ENCODE measurements at places on chromosomes 13 and 19.

- DNase-seq, result no peak
Measured at GRCh38 chr13:80787604-80788003, 446.7 kb upstream of the SPRY2 start.

- peak; percentile 84 for DNase-seq
Measured at GRCh38 chr19:40690693-40691420, 406 bp upstream of the NUMBL start.

- DNase-seq, result no peak
Measured at GRCh38 chr19:3055741-3056416, 6.4 kb downstream of the TLE5 start.

DNA sequence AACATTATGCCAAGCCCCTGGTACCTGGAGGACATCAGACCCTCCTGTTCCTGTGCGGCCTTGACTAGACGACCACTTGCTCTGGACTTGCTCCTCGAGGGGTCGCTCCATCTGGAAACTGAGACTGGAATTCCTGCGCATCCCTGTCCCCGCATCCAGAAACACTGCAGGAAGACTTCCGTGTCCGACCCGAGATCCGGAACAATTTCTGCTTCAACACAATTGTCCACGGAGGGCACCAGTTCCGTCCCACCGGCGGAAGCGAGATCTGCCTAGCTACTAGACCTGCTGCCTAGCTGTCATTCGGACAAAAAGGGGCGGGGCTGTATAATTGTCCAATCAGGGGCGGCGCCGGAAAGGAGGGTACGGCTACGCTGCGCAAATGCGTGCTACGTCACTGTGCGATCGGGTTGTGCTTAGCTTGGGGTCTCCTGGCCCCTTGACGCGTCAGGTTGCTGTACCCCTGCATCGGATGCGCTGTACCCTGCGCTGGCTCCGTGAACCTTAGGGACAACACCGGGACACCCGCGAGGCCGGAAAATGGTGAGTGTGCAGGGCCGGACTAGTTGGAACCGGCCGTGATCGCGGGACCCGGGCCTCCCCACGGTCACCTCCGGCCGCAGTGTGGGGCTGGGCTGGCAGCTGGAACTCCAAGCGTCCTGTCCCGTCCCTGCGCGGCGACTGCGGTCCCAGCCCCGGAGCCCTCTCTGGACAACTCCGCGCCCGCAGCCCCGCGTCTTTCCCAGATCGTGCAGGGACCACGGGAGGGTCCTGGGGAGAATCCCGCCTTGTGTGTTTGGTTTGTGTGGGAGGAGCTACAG is at the start of the genes ZNF490 and ZNF791:
Gene ZNF490, minus strand, starts transcription at position 274 of the 821 bp plus-strand sequence. Its CDS starts 133 bp downstream, at position 141.
Gene ZNF791, plus strand, starts transcription at position 381 of the 821 bp plus-strand sequence. Its CDS starts 160 bp downstream, at position 541.
- DNase-seq, result peak; percentile 97

DNA sequence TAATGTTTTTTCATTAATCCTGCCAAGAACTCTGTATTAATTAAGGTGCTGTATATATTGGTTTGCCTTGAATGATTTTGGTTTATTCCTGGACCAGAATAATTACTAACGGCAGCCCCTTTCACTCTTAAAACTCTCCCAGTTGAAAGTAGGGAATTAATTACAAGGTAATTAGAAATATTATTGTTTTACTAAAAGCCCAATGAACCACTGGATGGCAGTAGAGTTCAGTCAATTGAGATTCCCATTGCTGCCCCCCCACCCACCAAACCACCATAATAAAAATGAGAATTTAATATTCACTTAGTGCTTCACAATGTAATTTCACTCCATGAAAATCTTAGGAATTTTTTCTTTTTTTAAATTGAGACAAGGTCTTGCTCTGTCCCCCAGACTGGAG is 13.7 kb downstream of the WBP4 start:
- DNase-seq, result peak; percentile 60

DNA sequence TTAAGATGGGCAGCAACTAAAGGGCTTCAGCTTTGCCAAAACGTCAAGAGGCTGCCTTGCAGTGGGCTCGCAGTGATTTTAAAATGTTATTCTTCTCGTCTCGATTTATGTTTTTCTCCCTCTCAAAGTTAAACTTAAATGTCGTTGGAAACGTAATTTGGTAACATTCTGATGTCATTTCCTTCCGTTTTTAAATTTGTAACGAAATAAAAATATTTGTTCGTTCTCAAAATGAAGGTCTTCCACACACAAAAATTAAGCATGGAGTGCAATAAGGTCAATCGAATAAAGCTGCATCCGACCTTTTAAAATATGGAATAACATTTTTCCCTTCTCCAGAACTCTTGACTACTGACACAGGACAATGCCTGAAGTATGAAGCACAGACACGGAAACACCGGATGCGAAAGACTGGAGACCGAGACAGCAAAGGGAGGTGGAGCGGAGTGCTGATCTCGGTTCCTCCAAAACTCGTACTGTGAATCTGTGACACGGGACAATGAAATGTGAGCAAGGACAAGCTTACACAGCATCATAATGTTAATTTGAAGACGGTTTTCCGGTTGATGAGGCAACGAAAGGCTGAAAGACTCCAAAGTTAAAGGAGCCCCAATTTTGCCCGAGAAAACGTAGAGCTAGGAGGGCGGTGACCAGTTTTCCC is 850 bp downstream of the MTMR6 start:
- peak; percentile 55 for DNase-seq

GRCh38 chr13:64910096-64910495 is 2320.0 kb downstream of the PCDH9 start:
- no peak for DNase-seq

- DNase-seq, result no peak
Measured at GRCh38 chr19:38503077-38503410, 69.6 kb downstream of the RYR1 start.

GRCh38 chr13:111397202-111397880 is 76.9 kb downstream of the TEX29 start:
- no peak for DNase-seq

DNA sequence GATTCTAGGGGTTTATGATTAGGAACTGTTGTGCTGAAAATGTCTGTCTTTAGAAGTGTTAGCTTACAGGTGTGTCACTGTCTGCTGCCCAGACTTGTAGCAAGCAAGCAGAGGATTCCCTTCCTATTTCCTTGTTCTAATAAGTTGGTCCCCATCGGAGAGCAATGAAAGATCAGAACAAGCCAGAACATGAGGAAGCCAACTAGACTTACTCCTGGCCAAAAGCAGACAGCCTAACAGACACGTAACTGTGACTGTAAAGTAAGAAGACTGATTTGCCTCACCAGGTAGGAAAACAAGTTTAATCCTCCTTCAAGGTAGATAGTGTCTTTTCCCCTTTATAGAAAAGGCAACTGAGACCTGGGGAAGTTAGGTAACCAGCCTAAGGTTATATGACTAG is 12.5 kb downstream of the POLR1D start:
- DNase-seq, result no peak

GRCh38 chr19:55077106-55077505 is 1.4 kb downstream of the EPS8L1 start:
- DNase-seq, result no peak

GRCh38 chr19:38265213-38265861 is 964 bp downstream of the SPINT2 start:
- no peak for DNase-seq

- no peak for DNase-seq
Measured at GRCh38 chr19:11444059-11444458, 8.6 kb downstream of the PRKCSH start.

GRCh38 chr13:109698779-109699178 is 87.6 kb downstream of the IRS2 start:
- DNase-seq, result no peak

DNA sequence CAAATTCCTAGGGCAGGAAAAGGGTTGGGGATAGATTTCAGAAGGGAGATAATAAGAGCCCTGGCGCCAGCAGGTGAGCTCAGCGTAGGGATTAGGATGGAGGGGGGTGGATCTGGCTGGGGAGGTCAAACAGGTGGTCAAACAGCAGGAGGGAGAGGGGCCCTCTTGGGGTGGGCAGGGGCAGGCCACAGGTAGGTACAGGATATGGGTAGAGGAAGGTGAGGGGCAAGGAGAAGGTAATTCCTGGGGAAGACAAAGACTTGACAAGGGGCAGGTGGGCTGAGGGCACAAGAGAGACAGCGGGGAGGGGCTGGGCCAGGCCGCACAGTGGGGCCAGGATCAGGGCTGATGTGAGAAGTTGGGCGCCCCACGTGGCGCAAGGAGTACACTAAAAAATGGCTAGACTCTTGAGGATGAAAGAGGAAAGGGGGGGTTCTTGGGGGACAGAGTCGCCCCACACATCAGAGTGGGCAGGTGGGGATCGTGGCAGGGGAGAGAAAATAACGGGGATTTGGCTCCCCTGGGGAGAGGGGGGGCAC is 713 bp downstream of the KRI1 start:
- DNase-seq, result peak; percentile 69

DNA sequence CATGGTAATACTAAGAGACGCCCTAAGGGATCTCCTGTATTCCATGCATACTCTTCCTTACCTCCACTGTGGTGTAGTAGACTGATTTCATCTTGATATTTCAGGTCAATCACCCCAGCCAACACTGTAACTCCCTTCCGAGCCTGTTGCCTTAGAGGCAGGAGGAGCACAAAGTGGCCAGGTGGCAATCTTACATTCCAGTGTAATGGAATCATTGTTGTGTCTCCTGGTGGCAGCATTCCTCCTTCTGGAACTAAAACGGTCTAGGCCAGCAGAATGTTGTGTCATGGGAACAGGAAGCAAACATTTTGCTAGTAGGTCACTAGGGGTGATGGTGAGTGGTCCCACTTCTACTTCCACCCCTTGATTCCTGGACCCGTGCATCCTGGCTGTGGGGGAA is 405.7 kb upstream of the SLC10A2 start:
- no peak for DNase-seq

DNA sequence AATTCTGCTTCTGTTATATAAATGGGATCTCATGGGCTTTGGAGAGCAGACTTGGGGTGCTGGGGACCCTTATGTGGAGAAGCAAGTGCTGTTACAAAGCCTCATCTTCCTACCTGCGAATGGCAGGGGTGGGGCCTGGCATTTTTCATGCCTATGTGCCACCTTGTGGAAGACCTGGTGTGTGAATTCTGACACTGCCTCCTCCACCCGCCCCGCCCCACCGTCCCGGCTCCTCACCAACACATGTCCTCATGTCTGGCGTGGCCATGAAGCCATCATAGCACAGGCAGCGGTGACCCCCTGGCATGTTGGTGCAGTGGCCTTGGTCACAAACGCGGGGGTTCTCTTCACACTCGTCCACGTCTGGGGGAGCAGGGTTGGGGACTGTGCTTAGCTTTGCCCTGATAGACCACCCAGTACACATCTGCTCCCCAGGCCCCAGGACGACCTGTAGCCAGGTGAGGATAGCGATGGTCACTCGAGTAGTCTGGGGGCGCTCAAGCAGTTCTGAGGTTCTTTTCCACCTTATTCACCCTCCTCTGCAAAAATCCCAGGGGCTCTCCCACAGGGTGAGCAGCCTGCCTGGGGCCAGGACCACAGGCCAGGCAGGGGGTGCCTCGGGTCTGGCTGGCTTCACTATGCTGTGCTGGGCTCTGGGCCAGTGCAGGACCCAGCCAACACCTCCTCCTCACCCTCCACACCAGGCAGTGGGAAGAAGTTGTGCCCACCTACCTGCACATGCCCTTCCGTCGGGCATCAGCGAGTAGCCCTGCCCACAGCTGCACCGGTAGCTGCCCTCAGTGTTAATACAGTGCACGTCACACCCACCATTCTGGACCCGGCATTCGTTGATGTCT is 32.7 kb downstream of the FBN3 start:
- DNase-seq, result no peak

DNA sequence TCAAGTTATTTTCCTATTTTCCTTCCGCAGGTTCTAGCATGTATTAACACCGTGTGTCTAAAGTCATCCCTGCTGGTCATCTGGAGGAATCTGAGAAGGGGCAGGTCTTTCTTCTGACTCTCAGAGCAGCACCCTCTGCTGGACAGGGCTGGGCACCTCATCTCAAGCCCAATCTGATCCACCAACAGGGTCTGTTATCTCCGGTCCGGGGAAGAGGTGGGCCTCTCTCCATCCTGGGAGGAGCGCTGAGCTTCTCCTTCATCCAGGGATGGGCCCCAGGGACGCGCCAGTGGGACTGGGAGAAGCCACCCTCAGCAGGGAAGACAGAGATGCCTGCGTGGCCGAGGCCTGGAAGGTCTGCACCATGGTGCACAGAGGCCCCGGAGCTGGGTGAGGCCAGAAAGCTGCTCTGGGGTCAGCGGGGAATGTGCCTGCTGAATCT is 26.0 kb upstream of the ZNF331 start:
- peak; percentile 53 for DNase-seq

DNA sequence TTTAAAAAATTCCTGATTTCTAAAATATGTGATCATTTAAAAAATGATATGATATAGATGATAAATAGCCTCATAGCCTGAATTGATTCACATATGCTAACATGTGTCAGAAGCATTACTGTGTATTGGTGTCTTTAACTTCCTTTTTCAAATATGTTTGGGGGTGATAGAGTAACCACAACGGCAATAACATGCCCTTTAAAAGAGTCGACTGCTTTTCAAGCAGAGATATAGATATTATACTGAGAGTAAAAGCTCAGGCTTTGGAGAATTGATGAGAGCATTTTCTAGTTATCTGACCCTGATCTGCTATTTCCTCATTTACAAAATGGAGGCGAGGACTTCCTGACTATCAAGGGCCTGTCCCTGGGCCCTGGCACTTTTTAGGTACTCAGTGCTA is 260.5 kb downstream of the DCT start:
- DNase-seq, result no peak

DNA sequence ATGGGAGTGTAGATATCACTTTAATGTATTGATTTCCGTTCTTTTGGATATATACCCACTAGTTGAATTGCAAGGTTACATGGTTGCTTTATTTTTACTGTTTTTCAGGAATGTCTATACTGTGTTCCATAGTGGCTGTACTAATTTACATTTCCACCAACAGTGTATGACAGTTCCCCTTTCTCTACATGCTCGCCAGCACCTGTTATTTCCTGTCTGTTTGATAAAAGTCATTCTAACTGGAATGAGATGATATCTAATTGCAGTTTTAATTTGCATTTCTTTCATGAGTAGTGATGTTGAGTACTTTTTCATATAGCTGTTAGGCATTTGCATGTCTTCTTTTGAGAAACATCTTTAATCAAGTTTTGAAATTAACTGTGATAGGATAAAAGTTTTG is 818.6 kb downstream of the SLITRK6 start:
- no peak for DNase-seq

GRCh38 chr13:65275838-65276630 is 1954.1 kb downstream of the PCDH9 start:
- DNase-seq, result no peak

GRCh38 chr13:19822673-19823072 is 39.9 kb upstream of the PSPC1 start:
- DNase-seq, result no peak

GRCh38 chr19:4144666-4145249 is 8.7 kb upstream of the CREB3L3 start:
- DNase-seq, result no peak

GRCh38 chr19:18488403-18488723 is 33.5 kb downstream of the ELL start:
- DNase-seq, result no peak

Measured in CD4-positive, alpha-beta T cell treated with Interferon alpha-2 for 1 hour (primary cell).